GM12878 (cell line): ENCODE measurements at places on chromosomes 5 and 9.

- DNase-seq: no peak
Measured at GRCh38 chr9:97766092-97766491, 69.0 kb upstream of the XPA start.

DNA sequence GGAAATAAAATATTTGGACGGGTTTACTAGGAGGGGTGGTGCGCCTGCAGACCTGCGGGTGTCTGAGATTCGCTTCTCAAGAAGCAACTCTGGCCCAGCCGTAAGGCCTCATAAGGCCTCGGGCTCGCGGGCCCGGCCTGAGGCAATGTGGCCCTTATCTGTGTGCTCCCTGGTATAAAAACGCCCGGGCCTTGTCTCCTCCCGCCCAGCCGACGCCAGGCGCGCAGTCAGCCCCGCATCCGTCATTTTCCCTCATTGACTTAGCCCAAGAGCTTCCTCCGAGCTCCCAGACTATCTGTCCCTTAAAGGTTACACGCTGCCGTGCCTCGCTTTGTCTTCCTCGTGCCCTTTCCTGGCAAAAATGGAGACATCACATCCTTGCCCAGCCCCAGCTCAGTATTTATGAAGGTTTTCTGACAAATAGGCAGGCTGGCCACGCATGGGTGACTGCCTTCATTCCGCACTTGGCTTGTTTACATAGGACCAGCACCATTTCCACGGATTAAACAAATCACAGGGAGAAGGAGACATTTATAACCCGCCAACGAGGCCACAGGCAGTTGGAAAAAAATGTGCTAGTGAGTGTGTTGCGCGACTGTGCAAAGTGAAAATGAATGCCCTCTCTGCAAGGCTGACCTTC lies 74.5 kb upstream of the TBCA start:
- DNase-seq: no peak

- DNase-seq: no peak
Measured at GRCh38 chr5:66708368-66708767, 112.2 kb downstream of the MAST4 start.

DNA sequence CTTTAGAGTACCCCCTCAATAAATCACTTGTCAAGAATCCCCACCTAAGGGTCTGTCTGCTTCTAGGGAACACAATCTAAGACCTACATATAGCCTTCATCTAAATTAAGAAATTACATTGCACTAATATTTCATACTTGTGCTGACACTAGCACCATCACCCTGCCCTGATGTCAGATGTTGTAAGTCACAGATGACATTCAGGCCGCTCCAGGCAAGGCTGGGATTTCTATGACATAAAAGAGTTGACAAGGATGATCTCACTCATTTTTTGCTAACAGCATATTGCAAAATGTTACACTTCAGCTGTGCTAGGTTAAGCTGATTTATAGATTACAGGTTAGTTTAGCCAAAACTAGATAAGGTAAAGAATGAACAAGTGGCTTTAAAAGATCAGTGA lies 372.5 kb upstream of the GRIA1 start:
- no peak for DNase-seq

- DNase-seq: no peak
Measured at GRCh38 chr9:110027671-110028081, 180.3 kb downstream of the C9orf152 start.

DNA sequence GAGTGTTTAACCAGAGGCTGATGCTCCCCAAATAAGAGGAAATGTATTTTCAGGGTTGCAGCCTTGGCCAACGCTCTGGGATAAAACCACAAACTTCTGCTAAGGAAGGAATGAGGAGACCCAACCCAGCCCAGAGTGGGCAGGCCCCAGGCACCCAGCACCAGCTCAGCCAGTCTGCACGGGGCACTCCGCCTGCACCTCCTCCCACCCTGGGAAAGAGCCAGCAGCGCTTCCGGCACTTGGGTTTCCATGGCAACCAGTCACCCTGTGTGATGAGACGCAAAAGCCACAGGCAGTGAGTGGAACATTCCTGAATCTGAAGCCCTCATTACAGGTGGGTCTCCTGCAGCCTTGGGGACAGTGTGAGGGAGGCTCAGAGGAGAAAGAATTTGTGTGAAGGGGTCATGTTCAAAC lies 85.2 kb upstream of the ZBTB43 start:
- DNase-seq: peak; percentile 53

DNA sequence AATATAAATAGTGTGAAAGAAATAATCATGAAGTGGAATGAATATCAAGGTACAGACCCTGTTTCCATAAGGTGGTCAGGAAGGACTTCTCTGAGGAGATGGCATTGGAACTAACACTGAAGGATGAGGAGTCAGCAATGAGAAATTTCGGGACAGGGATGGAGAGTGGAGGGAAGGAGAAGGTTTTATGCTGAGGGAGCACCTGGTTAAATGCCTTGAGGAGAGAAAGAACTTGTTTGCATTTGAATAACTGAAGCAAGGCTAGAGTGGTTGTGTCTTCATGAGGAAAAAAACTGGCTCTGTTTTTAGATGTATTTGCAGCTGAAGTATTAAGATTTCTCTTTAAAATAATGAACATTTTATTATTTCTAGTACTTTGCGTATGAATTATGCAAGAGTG lies 180.8 kb downstream of the TRPM3 start:
- DNase-seq: no peak

DNA sequence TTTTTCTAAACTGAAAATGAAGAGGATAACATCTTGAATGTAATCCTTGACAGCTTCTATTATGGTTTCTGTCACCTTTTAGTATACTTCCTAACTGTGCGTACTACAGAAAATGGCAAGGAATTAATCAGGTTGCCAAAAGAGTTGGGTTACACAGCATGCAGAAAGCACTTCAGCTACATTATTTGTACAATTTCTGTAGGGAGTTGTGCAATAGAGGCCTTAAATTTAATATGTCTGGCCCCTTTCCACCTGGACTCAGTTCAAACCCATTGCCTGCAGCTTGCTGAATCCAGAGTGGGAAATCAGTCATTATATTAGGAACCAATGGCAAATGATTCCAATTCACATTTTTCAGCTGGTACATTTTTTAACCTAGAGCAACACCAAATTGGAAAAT lies 549.7 kb downstream of the CSNK1G3 start:
- no peak for DNase-seq

GRCh38 chr9:83151627-83152137 lies 88.7 kb upstream of the RASEF start:
- DNase-seq: no peak

- DNase-seq: peak; percentile 73
Measured at GRCh38 chr5:88729084-88729828, 153.7 kb downstream of the MEF2C start.

DNA sequence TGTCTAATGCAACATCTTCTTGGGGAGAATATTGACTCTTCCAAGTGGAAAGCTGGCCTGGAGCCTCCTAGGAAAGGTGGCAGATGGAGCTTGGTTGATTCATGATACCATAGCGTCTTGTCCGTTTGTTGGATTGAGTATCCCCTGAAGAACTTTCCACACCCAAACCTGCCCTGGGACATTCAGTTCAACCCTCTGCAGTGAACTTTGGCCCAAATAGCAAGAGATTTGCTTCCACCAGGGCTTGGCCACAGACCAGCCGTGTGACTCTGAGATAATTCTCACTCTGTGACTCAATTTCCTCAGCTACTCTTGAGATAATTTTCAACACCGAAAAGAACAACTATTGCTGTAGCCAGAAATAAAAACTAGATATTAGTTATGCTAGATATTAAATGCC lies 108.0 kb upstream of the RAD23B start:
- no peak for DNase-seq
